ENCODE measurements at places on chromosomes 3 and 15.

DNA sequence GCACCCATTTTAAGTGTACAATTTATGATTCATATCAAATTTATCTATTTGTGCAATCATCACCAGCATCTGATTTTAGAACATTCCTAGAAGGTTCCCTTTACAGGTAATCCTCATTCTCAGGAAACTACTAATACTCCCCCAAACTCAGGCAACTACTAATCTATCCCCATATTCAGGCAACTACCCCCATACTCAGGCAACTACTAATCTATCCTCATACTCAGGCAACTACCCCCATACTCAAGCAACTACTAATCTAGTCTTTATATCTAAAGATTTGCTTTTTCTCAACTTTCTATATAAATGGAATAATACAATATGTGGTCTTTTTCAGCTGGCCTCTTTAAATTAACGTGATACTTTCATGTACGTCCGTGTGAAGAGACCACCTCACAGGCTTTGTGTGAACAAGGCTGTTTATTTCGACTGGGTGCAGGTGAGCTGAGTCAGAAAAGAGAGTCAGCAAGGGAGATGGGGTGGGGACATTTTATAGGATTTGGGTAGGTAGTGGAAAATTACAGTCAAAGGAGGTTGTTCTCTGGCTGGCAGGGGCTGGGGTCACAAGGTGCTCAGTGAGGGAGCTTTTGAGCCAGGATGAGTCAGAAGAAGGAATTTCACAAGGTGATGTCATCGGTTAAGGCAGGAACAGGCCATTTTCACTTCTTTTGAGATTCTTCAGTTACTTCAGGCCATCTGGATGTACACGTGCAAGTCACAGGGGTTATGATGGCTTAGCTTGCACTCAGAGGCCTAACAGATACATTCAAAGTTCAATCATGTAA lies 1444.5 kb upstream of the CADM2 start:
- no peak for DNase-seq

GRCh38 chr15:49064281-49064653 lies 18.0 kb upstream of the SECISBP2L start:
- DNase-seq = no peak

DNA sequence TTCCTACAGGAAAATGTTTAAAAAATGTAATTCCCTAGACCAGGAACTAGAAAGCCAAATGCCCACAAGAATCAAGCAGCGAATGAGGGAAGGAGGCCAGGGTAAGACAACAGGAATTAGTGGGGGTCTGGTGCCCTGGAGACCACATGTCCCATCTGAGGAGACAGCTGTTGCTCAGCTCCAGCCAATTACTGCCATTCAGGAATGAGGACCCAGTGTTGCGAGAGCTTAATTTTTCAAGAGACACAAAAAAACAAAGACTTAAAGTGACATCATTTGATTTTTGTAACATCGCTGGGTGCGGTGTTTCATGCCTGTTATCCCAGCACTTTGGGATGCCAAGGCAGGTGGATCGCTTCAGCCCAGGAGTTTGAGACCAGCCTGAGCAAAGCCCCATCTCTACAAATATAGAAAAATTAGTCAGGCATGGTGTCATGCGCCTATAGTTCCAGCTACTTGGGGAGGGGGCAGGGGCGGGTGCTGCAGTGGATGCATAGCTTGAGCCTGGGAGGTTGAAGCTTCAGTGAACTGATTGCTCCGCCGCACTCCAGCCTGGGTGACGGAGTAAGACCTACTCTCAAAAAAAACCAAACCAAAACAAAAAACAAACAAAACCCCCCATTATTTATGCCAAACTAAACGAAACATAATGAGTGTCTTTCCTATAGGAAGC lies 52.8 kb upstream of the LRIG1 start:
- no peak for DNase-seq

- no peak for DNase-seq
These were observed 1325.3 kb downstream of the SI start for GRCh38 chr3:163753033-163753432.

- DNase-seq = no peak
These were observed 93.5 kb upstream of the ARRDC4 start for GRCh38 chr15:97866959-97867358.

- no peak for DNase-seq
These were observed 11.2 kb upstream of the KLHL40 start for GRCh38 chr3:42674146-42674545.

DNA sequence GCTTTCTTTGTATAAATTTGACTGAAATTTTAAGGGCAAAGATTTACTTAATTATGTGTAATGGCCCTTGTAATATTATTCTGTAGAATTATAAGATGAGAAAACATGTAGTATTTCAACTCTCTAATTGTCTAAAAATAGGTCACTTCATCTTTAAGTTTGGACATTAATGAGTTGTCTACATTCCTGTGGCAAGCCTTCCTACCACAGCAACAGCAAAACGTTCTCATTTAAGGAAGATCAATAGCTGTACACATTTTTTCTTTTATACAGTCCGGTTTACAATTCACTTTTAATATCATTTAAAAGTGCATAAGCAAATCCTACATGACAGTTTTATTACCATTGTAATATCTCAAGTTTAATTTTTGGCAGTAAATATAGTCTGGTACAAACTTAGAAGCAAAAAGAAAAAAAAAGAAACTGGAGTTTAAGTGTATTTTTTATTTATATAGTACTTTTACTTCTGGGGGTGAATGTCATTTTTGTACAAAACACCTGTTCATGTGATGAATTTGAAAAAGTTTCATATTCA lies 501.8 kb downstream of the ZPLD1 start:
- no peak for DNase-seq

DNA sequence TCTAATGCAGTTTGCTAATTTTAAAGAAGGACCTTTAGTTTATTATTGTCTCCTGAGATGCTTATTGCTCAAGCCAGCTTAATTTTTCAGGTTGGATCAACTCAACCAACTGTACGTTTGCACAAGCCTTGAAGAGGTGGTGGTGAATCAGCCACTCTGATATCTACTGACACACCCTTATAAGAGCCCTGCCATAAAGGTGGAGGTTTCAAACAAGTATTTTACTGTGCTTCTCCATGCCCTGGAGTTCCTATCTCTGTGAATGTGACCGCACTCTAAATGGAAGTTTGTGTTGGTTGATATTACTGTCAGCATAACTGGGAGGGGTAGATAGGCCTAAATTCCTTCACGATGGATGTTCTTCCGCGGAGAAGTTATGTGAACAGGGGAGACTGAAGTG lies 297.3 kb upstream of the UBE2E1 start:
- DNase-seq = no peak

DNA sequence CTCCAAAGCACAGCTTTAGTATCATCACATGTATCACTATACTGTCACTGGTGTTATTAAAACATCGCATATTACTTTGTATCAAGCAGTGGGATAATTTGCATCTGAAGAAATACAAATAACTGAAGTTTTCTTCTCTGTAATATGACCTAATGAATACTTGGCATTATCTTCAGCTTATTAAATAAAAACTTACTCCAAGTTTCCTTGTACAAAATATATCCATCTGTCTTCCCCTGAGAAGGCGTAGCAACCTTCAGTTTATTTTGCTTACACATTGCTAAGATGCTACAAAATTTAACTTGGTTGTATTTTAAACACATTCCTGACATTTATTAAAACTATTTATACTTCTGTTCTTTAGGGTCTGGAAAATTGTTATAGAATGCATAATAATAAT lies 13.7 kb downstream of the FGF7 start:
- DNase-seq = no peak

- DNase-seq = no peak
These were observed 11.8 kb upstream of the CCR8 start for GRCh38 chr3:39317571-39318169.

- no peak for DNase-seq
These were observed 167.6 kb downstream of the SCAPER start for GRCh38 chr15:76737573-76737972.

- no peak for DNase-seq
These were observed 27.3 kb upstream of the BCL2L10 start for GRCh38 chr15:52139599-52140462.

GRCh38 chr3:117893638-117894037 lies 1141.0 kb downstream of the IGSF11 start:
- DNase-seq = no peak

All from NCI-H187 treated with DMSO at 0.1 percent for 48 hours (cell line).